LHCN-M2 (cell line): ENCODE measurements at places on chromosomes 13 and 19.

DNA sequence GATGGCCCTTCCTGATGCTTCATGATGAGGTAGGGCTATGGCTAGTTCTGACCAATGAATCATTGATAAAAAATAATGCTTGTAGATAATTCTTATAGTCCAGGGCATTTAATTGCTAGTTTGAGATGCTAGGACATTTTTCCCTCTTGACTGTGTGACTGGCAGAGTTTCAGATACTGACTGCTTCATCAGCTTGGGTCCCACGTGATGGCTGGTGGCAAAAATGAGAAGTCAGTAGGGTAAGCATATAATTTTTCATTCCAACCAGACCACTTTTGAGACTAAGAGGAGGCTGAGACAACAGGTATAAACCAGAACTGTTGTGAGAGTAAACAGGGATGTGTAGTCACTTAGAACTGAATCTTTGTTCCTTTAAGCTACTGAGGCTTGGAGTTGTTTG lies 183.3 kb downstream of the HS6ST3 start:
- DNase-seq = no peak

DNA sequence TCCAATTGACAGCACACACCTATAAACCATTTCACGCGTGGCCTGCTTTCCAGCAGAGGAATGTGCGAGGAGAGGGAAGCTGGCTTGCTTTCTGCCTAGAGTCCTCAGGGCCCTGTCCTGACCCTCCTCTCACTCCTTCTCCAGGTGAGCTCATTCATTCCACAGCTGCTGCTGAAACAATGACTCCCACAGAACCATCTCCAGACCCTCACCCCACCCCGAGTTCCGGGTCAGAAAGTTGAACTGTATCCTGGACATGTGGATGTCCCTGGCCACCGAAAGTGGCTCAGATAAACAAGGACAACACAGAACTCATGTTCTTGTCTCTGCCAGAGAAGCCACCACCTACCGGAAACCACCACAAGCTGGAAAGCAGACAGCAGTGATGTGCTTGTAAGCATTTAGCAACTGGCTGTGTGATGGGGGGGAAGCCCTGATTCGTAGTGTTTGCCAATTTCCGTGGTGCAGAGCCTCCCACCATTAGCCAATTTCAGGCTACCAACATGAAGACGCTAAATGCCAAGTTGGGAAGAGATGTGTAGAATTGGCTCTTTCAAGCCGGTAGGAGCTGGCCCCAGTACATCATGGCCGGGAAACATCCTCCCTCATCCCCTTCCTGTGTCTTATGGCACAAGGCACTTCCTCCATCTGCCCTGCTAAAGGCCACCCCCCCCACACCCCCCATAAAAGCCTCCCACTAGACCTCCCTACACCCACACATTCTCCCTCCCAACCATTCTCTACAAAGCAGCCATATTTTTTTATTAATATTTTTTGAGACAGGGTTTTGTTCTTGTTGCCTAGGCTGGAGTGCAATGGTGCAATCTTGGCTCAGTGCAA lies 5.0 kb downstream of the SYCE2 start:
- no peak for DNase-seq

DNA sequence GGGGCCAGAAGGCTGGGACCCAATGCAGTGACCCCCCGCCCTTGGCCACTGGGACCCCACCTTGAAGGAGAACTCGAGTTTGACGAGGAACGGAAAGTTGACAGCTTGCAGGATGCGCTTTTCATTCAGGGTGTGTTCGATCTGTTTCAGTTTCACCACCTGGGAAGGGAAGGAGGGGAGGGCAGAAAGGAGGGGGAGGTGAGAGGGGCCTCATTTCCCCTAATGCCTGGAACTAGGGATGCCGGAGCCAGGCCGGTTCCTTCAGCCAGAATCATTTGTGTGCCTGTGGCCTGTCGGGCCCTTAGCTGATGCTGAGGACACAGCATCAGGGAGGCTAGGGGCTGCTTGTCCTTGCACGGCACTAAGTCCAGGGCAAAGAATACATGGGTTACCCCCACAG lies 12.2 kb upstream of the SAMD1 start:
- no peak for DNase-seq

- peak; percentile 54 for DNase-seq
Measured at GRCh38 chr13:30615866-30616541, 1.7 kb upstream of the USPL1 start.

GRCh38 chr13:37361608-37362007 lies 237.0 kb downstream of the POSTN start:
- DNase-seq = no peak

- DNase-seq = peak; percentile 55
Measured at GRCh38 chr19:4889034-4889815, 13.5 kb downstream of the ARRDC5 start.

DNA sequence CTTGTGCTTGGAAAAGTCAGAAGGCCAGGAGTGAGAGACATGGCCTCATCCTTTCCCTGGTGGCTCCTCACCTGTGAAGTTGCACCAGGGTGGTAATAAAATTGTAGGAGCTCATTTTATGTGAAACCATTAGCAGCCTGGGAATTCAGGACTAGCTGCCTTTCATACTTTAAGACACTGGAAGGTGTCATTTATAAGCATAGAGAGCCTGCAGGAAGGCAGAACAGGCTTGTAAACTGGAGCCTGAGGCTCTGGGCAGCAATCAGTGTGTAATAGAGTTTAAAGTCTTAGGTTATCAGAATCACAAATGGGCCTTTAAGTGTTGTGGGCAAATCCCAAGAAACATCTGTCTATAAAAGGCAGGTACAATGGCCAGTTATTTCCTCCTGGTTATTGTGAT lies 127.2 kb downstream of the TM9SF2 start:
- no peak for DNase-seq

DNA sequence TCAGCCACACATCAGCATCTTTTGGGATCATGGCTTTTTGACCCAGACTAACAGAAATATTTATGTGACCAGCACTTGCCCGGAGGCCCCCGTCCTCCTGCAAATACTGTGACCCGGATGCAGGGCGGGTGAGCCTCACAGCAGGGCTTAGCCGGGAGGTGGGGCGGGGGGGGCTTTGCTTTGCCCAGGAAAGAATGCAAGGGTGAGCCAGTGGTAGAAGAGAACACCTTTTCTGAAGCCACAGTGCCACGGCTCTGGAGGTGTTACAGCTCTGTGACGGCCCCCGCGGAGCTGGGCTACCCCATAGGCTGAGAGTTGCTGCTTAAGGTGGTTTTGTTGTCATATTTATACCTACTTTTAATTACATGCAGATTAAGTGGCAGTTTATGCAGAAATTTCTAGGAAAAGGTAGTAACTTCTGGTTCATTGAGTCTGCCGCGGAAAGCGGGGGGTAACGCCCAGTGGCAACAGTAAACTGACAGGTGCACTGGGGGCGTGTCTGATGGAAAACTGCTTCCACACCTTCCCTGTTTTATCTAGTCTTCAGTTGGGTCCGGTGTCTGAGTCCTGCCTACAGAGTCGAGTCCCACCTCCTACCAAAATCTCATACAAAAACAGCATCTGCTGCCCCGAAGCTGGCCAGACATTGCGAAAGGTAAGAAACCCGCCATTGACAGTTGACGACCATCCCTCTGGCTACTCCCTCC lies 187.9 kb downstream of the TEX29 start:
- no peak for DNase-seq

GRCh38 chr13:20559659-20560356 lies 7.1 kb upstream of the IFT88 start:
- DNase-seq = no peak
